ENCODE measurements at places on chromosomes 6 and 20.

- no peak for ATAC-seq
These were observed 725.9 kb downstream of the BCKDHB start for GRCh38 chr6:80832337-80832736.

GRCh38 chr6:1230689-1231605 is 81.0 kb upstream of the FOXQ1 start:
- no peak for ATAC-seq

GRCh38 chr6:168618546-168619315 is 177.7 kb downstream of the SMOC2 start:
- peak; percentile 11 for ATAC-seq

GRCh38 chr6:109612268-109612667 is 78.7 kb downstream of the AK9 start:
- ATAC-seq = no peak

GRCh38 chr6:21601339-21601923 is 7.9 kb downstream of the SOX4 start:
- no peak for ATAC-seq

DNA sequence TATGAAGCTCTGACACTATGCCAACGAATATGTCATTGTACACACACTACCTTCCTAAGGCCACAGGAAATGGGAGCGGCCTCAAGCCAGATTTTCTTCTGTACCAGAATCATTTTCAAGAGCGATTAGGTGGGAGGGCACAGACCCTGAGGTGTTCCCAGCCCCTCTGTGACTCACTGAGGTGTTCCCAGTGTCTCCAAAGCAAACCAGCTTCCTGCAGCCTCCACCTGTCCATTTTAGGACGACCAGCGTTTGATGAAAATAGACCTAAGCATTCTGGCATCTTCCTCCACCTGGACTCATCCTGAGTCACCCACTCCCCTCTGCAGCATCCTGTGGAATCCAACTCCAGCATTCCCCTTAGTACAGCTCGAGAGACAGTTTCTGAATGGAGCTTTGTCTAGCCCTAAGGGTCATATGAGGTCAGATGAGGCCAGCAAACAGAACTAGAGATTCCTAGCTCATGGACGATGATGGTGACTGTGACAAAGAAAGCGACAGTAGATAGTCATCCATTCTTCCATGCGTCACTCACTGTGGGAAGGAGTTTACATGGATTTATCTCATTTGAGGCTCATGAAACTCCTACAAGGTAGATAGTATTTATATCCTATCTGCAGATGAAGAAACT is 203.4 kb downstream of the PTPRT start:
- ATAC-seq = no peak

DNA sequence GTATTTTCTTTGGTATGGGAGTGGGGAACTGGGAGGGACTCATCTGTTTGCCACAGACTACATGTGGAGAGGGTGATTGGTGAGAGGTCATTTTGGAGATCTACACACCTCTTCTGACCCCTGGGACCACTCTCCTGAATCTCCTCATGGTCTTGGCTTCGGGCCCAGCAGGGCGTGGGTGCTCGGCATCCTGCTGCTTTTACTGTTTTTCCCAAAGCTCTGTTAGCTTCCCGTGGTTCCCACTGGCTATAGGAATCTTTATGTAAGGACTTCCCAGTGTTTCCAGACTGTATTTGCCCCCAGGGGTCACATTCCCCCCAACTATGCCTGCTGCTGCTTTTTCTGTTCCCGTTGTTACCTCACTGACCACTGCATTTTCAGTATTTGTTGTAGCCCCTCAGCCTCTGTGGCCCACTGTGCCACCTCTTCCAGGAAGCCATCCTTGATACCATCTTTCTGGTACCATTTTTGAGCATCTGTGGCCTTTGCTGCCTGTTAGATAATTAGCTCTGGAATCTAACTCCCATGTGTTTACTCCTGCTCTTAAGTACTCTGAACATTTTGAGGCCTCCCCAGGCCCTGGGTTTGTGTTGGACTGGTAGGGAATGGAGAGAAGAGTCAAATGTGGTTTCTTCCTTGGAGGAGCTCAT is 14.9 kb downstream of the PLCG1 start:
- ATAC-seq = no peak

GRCh38 chr6:63098789-63099188 is 112.5 kb upstream of the FKBP1C start:
- ATAC-seq = no peak

DNA sequence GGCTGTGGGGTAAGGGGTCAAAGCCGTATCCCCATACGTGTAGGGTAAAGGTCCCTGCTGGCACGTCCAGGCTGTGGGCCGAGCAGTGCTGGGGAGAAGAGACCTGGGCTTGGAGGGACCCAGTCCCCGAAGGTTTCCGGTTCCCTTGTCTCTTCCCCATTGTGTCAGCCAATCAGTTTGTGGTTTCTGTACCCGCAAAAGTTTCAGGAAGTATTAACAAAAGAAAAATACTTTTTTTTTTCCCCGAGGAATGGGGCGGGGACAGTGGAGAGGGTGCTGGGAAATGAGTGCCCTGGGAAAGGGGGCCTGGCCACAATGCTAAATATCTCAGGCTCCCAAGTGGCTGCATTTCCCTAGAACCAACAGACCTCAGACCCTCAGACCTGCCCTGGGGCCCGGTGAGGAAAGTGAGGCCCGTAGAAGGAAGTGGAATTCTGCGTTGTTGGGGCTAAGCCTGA is 15.2 kb upstream of the AMD1 start:
- no peak for ATAC-seq

GRCh38 chr6:42366011-42366705 is 85.6 kb downstream of the TRERF1 start:
- no peak for ATAC-seq

DNA sequence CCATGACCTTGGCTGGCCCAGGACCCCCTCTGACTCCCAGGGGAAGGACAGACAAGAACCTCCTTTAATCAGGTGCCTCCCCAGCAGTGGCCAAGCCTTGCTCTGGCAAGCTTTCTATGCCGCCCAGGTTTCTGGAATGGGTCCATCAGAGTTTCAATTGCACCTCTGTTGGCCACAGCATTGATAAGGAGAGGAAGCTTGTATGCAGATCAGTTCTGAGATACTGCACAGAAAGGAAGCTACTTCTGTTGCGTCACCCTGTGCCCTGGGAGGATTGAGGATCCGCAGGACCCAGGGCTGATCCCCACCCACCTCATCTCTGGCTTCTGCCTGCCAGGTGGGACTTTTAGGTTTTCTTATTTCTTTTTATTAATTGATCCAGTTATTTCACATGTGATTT is 167.2 kb downstream of the TFAP2C start:
- ATAC-seq = no peak

DNA sequence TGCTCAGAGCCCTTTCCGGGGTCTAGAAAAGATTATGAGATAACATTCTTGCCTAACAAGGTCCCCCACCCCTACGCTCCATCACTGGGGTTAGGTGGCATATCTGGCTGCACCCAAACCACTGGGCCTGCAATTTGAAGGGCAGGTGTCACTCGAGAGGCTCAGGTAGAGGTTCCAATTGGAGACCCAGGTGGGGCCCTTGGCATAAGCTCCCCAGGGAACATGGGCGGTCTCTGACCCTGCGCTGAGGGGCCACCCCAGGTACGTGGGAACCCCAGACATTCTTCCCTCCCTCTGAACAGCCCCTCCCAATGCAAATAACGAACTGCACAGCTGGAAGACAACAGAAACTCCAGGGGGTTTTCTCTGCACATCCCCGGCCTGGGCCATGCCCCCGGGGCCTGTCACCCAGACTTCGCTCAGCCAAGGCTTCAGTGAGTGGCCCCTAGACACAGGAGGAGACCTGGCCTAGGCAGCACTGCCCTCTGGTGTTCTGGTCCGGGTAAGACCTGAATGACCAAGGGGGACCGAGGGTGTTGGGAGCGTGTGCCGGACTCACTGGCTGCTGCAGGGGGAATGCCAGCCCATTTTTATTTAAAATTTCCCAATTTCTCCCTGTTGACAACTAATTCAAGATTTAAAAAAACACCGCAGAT is 47.5 kb downstream of the DSTN start:
- ATAC-seq = peak; percentile 36

DNA sequence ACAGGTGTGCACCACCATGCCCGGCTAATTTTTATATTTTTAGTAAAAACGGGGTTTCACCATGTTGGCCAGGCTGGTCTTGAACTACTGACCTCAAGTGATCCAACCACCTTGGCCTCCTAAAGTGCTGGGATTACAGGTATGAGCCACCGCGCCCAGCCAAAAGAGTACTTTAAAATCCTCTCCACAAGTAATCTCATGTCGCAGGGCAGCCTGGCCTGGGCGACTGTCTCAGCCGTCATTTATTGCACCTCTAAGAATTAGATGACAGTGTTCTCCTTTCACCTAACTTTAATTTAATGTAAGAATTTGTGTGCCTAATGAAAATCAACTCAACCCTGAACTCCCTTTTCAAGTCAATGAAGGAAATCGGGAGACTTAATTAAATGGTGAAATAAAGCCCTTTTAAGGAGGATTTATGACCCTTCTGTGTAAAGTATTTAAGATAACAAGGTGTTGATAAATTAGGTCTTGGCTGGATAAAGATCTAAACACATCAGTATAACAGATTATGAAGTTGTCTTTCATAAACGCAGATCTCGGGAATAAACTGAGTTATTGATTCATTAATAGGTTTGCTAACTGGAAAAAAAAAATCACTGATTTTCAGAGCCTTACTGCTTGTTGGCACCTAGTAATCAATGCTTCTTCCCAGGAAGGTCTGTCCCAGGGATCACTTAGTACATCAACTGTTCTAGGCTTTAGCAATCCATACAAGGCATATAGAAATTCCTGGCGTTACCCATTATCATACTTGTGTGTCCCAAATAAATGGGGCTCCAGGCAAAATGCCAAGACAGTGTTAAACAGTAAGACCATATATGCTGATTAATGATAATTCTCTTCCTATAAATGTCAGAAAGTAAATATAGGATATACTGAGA is 209.3 kb downstream of the GMDS start:
- no peak for ATAC-seq

Data from gastroesophageal sphincter (tissue), 4 donors.